Smooth muscle cell of the pulmonary artery (primary cell): ENCODE measurements at places on chromosomes 7 and 10. TPM values are rescaled to one million over a fixed set of nuclear protein-coding genes. Genes with fewer than 3 reads are reported as not detected.

GPR146 gene
- total RNA-seq: 16.4 and 16.7 TPM in 2 replicates

INHBA gene
- 67.4 and 92.3 TPM in 2 replicates for total RNA-seq

KCNIP2 gene
- 1.5 and 1.8 TPM in 2 replicates for total RNA-seq

GLCCI1 gene
- 7.8 and 14.6 TPM in 2 replicates for total RNA-seq

ASB13 gene
- 7.6 and 14.5 TPM in 2 replicates for total RNA-seq

NPSR1 gene
- total RNA-seq: not detected in 2 replicates

CNTNAP2 gene
- total RNA-seq: under 0.01 TPM in 1 of 2 replicates, not detected in the other

SPOCK2 gene
- total RNA-seq: 0.26 and 0.69 TPM in 2 replicates

KCNH2 gene
- total RNA-seq: 0.13 and 0.79 TPM in 2 replicates

OR2A1 gene
- total RNA-seq: 0.07 and 0.33 TPM in 2 replicates

DPYSL4 gene
- 17.9 and 52.0 TPM in 2 replicates for total RNA-seq

TMEM254 gene
- 8.7 and 9.5 TPM in 2 replicates for total RNA-seq

TAS2R5 gene
- total RNA-seq: 1.6 and 2.1 TPM in 2 replicates

PRKCQ gene
- 0.03 TPM in 1 of 2 replicates, not detected in the other for total RNA-seq

RPEL1 gene
- total RNA-seq: 0.07 TPM in 1 of 2 replicates, not detected in the other

SEC61A2 gene
- 10.6 TPM in 2 replicates for total RNA-seq

TRIP6 gene
- 62.3 and 66.7 TPM in 2 replicates for total RNA-seq

NEUROD6 gene
- total RNA-seq: not detected in 2 replicates

SLC26A3 gene
- total RNA-seq: not detected in 2 replicates

NRAP gene
- under 0.01 TPM in 1 of 2 replicates, not detected in the other for total RNA-seq

AGR3 gene
- not detected in 2 replicates for total RNA-seq

C10orf105 gene
- under 0.01 TPM in 1 of 2 replicates, not detected in the other for total RNA-seq

VENTX gene
- total RNA-seq: not detected in 2 replicates

PTPN20 gene
- total RNA-seq: 3.8 and 4.5 TPM in 2 replicates

STEAP1B gene
- total RNA-seq: 13.3 and 23.4 TPM in 2 replicates

FFAR4 gene
- total RNA-seq: not detected in 2 replicates

HSPA12A gene
- 7.2 and 25.8 TPM in 2 replicates for total RNA-seq

SEPTIN7 gene
- total RNA-seq: 213 and 289 TPM in 2 replicates

CEP55 gene
- total RNA-seq: 5.5 and 12.3 TPM in 2 replicates

GTF2IRD1 gene
- 8.5 and 18.9 TPM in 2 replicates for total RNA-seq

CTAGE4 gene
- 0.36 and 0.91 TPM in 2 replicates for total RNA-seq

HYAL4 gene
- total RNA-seq: not detected in 2 replicates

PRSS2 gene
- total RNA-seq: not detected in 2 replicates

KCND2 gene
- 0.46 and 4.9 TPM in 2 replicates for total RNA-seq

CPN1 gene
- not detected in 2 replicates for total RNA-seq
